ENCODE measurements at places on chromosomes 1 and 21.

- DNase-seq, result no peak
Observed at GRCh38 chr1:147676311-147677085, 6.2 kb upstream of the ACP6 start.

- no peak for DNase-seq
Observed at GRCh38 chr1:172824209-172824608, 165.3 kb downstream of the FASLG start.

DNA sequence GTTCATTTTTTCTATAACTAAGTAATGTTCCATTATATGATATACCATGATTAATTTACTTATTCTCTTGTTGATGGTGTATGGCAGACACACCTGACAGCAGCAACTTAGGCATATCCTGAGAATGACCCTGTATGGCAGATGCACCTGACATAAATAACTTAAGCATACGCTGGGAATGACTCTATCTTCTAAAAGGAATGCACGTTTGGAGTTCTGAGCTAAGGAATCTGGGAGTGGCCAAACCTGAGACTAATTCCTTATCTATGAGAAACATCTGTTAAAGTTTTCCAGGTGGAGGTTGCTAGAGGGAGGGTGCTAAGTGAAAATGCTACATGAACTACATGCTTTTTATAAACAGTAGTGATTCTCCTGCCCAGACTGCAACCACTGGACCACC is 96.7 kb upstream of the RGS18 start:
- DNase-seq, result no peak

GRCh38 chr1:156862584-156862983 is 1.9 kb downstream of the NTRK1 start:
- no peak for DNase-seq

GRCh38 chr1:165675794-165676193 is 22.6 kb downstream of the ALDH9A1 start:
- no peak for DNase-seq

- DNase-seq, result no peak
Observed at GRCh38 chr1:162633081-162633762, 958 bp downstream of the DDR2 start.

DNA sequence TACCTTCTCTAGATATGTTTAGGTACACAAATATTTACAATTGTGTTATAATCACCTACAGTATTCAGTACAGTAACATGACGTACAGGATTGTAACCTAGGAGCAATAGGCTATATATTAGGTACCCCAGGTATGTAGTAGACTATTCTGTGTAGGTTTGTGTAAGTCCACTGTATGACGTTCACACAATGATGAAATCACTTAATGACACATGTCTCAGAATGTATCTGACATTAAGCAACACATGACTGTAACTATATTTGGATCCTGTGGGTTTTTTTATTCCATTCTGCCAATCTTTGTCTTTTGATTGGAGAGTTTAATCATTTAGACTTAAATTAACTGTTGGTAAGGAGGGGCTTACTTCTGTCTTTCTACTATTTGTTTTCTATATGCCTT is 52.1 kb downstream of the STYXL2 start:
- no peak for DNase-seq

GRCh38 chr1:39359028-39359570 is 132.3 kb upstream of the BMP8A start:
- DNase-seq, result no peak

GRCh38 chr1:50531027-50531426 is 107.8 kb upstream of the DMRTA2 start:
- no peak for DNase-seq

Measured in renal cortex interstitium (tissue), 15 donors.